ENCODE measurements at places on chromosomes 5 and 9.

DNA sequence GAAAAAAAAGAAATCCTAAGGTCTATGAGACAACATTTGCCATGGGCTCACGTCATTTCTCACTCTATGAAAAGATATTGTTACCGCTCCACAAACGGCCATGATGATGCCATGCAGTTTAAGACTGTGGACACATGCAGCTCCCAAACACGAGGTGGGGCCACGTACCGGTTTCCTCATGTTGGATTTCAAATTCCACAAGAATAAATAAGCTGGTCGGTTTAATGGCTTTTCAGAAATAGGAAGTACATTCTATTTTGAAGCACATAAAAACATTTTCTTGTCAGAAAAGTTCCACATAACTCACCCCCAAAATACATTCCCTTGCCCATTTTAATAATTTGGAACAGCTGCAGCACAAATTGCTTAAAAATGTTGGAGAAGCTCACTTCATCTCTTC is 130.6 kb downstream of the MYO10 start:
- no peak for DNase-seq

GRCh38 chr9:34176089-34176488 is 2.8 kb upstream of the UBAP1 start:
- no peak for DNase-seq

- DNase-seq = no peak
These were observed 4.2 kb downstream of the MYORG start for GRCh38 chr9:34372467-34373011.

- no peak for DNase-seq
These were observed 91.6 kb downstream of the NPR3 start for GRCh38 chr5:32802764-32803163.

DNA sequence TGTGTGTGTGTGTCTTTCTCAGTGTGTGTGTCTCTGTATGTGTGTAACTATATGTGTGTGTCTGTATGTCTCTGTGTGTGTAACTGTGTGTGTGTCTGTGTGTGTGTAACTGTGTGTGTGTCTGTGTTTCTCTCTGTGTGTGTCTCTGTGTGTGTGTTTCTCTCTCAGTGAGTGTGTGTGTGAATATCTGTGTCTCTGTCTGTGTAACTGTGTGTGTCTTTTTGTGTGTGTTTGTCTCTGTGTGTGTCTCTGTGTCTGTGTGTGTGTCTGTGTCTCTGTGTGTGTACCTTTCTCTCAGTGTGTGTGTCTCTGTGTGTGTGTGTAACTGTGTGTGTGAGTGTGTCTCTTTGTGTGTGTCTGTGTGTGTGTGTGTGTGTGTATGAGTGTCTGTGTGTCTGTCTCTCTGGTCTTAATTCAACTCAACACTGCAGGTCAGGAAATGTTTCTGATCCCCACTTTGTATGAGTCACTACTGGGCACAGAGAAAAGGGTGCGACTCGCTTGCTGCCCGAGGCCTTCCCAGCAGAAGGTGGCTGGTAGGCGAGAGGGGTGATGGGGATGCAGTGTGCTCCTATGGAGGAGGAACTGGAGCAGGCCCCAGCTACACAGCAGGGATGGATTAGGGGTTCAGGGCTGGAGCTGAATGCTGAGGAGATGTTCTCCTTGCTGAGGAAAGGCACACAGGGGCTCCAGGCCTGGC is 52.1 kb downstream of the NSG2 start:
- no peak for DNase-seq

DNA sequence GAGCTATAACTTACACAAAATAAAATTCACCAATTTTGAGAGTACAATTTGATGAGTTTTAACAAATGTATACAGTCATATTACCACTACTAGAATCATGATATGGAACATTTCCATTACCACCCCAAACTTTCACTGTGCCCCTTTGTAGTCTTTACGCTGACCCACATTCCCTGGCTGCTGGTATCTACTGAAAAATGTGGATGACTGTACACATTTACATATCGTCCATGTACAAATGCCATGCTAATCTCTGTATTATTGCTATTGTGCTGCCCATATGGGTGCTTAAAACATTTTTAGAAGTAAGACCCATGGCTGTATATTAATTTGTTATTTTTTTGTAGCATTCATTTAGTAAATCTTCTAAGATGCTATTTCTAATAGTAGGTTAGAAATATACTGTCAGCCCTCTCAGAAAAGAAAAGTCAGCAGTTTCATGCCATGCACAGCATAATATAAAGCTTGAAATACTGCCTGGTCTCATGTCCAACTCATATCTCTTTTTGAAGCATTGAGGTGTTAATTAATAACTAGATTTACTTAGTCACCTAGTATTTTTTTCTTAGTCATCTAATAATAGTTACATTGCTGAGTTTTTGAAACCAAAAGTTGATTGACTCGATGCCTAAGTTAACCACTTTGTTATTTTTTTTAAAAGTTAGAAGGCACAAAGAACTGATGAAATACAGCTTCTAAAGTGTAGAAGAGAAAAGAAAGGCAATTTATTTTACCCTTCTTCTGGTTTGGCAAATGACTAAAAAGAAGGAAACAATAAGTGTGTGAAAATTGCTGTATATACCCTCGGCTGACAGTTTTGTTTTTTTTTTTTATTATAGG is 188.3 kb upstream of the MEF2C start:
- no peak for DNase-seq

Data from activated CD4-positive, alpha-beta T cell treated with anti-CD3 and anti-CD28 coated beads, Interleukin-2, amount 50 U/mL, for 1 hour (primary cell).